CMK (cell line): ENCODE measurements at places on chromosomes 6 and 20.

GRCh38 chr6:71967436-71967835, 81.1 kb downstream of the RIMS1 start:
- DNase-seq: no peak

- DNase-seq: no peak
These were observed 8.6 kb downstream of the SULF2 start for GRCh38 chr20:47776639-47777038.

DNA sequence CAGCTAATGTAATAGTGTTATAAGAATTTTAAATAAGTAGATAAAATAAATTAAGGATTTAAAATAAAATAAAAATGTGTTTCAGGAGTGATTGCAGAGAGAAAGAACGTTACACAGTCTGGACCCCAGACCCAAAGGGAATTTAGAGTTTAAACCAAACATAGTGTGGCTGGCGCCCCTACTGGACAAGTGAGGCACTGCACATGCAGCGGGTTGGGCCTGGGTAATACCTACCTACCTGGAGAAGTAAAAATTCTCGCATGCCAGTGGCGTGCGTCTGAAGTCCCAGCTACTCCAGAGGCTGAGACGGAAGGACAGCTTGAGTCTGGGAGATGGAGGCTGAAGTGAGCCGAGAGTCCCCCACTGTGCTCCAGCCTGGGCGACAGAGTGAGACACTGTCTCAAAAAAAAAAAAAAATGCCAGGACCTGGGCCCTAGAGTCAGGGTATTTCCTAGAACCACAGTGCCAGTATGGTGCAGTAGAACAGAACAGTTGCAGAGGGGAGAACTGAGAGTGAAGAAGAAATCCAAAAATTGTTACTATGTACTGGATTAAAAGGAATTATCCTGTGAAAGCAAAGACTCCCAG, 71.4 kb upstream of the TCF21 start:
- no peak for DNase-seq

DNA sequence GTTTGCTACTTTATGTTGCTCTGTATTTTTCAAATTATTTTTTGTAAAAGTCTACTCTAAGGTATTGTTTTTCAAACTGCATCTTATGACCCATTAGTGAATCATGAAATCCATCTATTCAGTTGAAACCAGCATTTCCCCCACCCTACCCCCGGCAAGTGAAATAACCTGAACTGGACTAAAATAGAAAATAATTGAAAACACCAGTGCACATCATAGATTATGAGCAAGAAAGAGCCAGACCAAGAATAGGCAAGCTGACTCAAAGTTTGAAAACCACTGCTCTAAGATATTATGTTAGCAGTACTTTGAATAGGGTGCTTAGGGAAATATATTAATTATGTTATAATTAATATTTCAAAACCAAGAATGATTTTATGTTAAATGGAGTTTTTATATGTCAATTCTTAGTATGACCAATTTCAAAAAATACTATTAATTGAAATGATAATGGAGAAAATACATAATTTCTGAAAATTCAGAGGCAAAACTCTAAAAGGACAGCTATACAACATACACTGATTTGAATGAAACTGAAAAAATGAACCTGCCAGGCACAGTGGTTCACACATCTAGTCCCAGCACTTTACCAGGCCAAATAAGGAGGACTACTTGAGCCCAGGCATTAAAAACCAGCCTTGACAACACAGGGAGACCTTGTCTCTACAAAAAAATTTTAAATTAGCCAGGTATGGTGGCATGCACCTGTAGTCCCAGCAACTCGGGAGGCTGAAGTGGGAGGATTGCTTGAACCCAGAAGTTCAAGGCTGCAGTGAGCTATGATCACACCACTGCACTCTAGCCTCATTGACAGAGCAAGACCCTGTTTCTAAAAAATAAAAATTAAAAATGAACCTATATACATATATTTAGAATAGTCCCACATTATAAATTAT, 112.0 kb downstream of the CDK19 start:
- no peak for DNase-seq

DNA sequence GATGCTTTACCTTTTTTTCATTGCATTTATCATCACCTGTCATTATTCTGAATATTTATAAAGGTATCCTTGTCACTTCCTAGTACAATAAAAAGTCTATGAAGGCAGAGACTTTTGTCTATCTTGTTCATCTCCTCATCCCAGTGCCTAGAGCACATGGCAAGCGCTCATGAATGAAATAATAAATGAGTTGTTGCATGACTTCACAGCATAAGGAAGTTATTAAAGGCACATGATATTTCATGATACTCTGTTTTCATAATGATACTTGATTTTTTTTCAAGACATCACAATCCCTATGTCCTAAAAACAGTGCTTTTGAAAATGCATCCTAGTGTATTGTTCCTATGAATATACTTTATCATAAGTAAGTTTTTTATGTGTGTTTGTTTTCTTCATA, 310.6 kb upstream of the RSPO3 start:
- DNase-seq: no peak

GRCh38 chr6:10411971-10412460, 2.9 kb downstream of the TFAP2A start:
- DNase-seq: no peak

GRCh38 chr6:71043902-71044301, 87.0 kb upstream of the B3GAT2 start:
- no peak for DNase-seq

GRCh38 chr6:14711056-14711703, 534.7 kb upstream of the JARID2 start:
- peak; percentile 70 for DNase-seq
